NCI-H2107 (cell line): ENCODE measurements at places on chromosomes 4 and X.

- DNase-seq = no peak
These were observed 28.3 kb downstream of the LANCL3 start for GRCh38 chrX:37599729-37600128.

DNA sequence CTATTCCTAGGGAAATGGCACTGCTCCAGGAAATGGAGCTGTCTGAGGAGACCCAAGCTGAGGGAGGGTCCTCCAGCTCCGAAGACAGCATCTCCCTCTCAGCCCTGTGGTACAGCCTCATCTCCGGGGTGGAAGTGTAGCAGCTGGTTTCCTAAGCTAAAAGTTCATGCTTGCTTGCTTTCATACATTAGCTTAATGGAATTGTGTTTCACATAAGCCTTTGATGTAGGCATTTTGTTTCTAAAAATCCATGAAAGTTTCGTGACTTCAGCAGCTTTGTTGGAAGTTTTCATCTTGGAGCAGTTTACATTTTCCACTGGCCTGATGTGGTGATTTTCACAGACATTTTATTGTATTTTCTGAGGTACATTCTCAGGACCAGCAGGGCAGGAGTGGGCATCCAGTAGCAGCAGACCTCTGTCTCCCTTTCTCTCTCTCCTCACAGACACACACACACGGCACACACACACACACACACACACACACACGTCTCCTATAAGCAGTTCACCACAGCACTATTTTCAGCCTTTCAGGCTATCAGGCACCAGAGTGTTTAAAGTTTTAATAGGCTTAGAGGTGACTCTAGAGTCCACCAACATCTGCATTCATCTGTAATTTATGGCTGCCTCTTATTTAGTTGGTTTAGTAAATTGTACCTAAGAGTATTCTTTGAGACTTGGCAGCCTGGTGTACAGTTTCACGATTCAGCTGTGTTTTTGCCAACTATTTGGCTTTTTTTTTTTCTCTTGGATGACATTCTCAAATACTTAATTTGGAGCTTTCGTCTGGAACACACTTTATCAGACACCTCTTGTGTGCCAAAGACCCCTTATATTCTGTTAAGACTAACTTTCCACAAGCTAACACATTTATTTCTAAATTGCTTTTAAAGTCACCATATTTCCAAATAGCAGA is 225.8 kb upstream of the SFRP2 start:
- no peak for DNase-seq

DNA sequence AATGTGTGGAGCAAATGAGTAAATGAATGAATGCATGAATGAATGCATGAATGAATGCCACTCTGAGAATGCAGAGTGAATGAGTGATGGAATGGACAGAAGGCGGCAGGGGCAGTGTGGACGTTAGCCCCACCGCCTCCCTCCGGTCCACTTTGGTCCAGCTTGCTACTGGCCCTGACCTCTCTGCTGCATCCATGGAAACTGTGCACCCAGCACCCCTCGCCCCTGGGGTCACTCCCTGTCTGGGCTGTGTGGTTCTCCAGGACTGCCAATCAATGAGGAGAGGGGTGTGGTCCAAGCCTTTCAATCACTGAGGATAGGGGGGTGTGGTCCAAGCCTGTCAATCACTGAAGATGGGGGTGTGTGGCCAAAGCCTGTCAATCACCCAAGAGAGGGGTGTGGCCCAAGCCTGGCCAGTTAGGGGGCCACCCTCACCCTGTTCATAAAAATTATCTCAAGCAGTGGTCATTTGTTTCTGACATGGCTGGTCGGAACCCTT is 39.2 kb upstream of the ASMTL start:
- DNase-seq = no peak

DNA sequence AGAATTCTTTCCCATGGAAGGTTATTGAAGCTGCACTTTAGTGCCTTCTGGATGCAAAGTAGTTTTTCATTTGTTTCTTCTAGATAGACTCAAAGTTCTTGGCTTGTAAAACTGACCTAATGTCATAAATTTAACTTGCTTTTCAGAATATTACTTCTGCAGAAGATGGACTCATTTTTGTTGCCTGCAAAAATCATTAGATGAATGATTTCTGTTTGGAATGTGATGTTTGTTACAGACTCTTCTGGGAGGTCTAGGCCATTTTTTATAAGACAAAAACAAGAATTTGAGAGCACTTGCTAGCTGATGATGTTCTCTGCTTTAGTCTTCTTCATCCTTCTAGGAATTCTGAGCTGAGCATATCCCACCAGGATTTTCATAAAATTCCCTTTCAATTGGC is 308.6 kb upstream of the GIMD1 start:
- DNase-seq = no peak

GRCh38 chrX:567891-568290 is 62.7 kb upstream of the SHOX start:
- DNase-seq = no peak
